ENCODE measurements at places on chromosomes 6 and 20.

DNA sequence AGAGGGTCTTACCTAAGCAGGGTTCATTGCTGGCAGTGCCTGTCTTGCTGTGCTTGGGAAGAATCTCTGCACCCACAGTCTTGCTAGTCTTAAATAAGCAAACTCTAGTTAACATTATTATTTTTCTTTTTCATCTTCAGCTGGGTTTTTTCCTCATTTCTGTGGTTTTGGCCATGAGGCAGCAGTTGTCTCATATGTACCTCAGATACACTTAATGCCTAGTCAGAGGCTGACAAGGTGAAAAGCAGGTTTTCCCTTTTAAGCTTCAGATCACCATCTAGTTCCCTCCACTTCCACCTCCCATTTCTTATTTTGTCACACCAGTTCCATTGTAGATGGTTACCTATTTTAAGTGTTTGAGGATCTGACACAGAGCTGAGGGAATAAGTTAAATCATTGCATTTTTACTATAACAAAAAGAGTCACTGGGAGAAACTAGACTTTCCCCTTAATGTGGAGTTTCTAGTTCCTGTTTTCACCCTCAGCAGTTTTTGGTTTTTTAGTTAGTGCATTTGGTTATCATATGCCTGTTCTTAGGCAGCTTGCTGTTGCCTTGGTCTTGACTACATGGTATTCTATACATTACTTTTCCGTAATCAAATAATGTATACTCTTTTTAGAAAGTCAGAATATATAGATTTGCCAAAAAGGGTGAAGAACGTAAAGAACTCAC, 46.0 kb downstream of the AFDN start:
- DNase-seq = no peak

DNA sequence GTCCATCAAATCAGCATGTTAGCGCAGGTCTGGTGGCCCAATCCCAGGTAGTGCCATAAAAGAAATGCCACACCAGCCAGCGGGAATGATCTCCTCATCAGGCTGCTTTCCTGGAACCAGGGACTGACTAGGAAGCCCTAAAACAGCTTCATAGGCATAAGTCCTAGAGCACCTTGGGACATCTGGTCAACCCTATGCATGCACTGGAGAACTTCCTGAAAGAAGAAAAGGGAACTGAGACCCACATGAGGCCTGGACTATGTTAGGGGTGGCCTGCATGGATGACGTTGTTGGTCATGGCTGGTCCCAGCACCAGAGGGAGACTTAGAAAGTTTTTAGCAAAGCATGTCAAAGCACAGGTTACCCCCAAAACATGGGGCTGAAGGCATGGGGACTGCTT, 7.6 kb upstream of the KCNK16 start:
- DNase-seq = no peak

- DNase-seq = no peak
Observed at GRCh38 chr6:148652205-148652604, 94.6 kb upstream of the UST start.

GRCh38 chr6:123352279-123352678, 284.5 kb downstream of the TRDN start:
- no peak for DNase-seq

GRCh38 chr6:8905757-8906156, 470.4 kb upstream of the SLC35B3 start:
- no peak for DNase-seq

GRCh38 chr20:10336959-10337729, 96.9 kb downstream of the MKKS start:
- DNase-seq = no peak

DNA sequence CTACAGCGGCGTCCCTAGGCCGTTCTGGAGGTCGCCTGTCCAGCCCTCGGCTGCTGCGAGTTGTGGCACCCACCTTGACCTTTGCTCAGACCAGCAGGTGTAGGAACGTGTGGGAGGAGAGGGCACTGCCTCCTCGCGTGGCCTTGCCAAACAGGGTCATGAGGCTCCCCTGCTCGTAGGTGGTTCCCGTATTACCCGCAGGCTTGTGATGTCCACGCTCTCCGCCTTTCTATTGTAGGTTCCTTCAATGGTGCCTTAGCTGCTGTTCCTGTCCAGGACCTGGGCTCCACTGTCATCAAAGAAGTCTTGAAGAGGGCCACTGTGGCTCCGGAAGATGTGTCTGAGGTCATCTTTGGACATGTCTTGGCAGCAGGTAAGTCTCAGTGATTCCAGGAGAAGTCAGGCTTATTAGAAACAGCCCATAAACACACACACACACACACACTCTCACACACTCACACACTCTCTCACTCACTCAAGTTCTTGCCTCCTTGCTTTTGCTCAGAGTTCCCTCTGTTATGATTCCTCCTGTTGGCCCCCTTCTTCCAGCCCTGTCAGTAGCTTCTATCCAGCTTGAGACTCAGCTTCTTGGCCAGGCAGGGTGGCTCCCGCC, 942 bp downstream of the ACAT2 start:
- no peak for DNase-seq

GRCh38 chr6:13565921-13566320, 8.5 kb upstream of the SIRT5 start:
- no peak for DNase-seq

DNA sequence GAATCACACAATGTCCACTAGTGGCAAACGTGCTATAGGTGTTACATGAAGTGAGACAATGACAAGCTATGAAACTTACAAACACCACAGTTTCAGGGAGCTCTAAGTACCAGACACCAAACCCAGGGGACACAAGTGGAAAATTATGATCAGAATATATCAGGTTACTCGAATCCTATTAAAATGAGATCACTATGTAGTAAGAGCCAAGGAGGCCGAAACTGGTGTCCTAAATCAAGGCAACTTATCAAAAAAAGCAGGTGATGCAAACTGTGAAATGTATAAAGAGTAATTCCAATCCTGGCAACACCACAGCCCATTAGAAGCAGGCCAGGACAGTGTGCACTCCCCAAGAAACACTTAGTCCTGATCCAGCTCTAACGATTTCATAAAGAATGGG, 100.3 kb downstream of the ARHGAP18 start:
- no peak for DNase-seq

- no peak for DNase-seq
Observed at GRCh38 chr6:72757926-72758325, 136.1 kb downstream of the KCNQ5 start.

GRCh38 chr20:36861875-36862801, 13.8 kb upstream of the TLDC2 start:
- DNase-seq = peak; percentile 83
